Activated T-cell treated with anti-CD3 and anti-CD28 coated beads for 48 hours (primary cell): ENCODE measurements at places on chromosomes 5 and 9.

DNA sequence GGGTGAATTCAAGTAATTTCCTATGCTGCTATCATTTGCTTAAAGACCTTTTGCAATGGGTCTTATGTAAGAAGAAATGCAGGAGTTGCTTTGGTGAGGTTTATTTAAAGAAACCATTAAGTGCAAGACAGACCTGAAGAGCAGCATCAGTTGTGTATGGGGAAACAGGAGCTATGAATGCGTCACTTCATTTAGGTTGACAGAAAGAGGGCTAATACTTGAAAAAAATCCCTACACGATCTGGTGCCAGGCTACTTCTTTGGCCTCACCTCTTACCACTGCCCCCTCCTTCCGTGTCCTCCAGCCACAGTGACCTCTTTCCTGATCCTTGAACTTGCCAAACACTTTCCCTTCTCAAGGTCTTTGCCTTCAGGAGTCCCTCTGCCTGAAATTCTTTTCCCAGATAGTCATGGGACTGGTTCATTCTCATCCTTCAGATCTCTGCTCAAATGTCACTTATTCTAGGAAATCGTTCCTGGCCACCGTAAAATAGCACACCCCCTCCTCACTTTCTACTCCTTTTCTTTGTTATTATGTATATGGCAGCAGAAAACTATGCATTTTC, 1.4 kb upstream of the JAK2 start:
- no peak for DNase-seq

- DNase-seq: no peak
Observed at GRCh38 chr9:97512966-97513560, 11.6 kb downstream of the TMOD1 start.

- DNase-seq: no peak
Observed at GRCh38 chr9:31823365-31823764, 561.1 kb upstream of the ACO1 start.

- no peak for DNase-seq
Observed at GRCh38 chr5:106459541-106459940, 1211.2 kb downstream of the EFNA5 start.

DNA sequence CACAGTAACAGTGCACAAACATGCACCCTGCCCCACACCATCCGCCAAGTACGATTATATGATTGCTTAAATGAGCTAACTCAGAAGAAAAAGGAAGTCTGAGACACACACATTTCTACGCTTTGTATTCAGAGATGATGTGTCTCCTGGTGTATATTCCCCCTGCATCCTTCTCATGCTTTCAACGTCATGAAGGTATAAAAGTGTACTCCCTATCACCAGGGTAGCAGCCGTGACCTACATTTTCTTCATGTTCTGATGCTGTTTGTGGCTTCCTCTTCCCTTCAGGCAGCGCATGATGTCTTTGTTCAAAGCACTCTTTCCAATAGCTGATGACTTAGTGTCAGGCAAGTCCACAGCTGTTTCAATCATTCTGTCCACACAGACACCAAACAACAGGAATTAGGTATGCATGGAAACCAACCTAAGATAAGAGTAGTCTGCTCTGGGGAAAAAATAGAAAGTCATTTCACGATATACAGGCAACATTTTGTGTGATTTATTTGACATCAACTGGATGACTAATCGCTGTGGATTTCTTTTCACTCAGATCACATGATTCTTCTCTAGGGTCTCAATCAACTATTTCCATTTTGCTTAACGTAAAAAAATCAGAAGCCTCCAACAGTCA, 269.4 kb upstream of the PTGER4 start:
- DNase-seq: no peak

DNA sequence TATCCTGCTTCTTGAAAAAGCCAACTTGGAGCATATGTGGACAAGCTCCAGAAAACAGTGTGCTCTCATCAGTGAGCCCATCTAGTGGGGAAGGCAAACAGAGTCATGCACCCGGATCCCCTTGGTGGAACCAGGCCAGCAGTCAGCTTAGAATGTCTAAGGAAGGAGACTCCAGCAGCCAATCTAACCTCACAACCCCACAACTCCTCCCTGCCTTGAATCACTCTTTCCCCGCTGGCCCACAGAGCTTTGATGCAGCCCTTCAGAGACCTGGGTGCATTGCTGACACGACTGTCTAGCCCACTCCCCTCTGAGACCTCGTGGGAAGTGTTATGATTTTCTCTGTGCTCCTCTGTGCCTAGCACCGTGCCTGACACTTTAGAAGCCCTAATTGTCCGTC, 623.7 kb downstream of the BNC2 start:
- DNase-seq: no peak

DNA sequence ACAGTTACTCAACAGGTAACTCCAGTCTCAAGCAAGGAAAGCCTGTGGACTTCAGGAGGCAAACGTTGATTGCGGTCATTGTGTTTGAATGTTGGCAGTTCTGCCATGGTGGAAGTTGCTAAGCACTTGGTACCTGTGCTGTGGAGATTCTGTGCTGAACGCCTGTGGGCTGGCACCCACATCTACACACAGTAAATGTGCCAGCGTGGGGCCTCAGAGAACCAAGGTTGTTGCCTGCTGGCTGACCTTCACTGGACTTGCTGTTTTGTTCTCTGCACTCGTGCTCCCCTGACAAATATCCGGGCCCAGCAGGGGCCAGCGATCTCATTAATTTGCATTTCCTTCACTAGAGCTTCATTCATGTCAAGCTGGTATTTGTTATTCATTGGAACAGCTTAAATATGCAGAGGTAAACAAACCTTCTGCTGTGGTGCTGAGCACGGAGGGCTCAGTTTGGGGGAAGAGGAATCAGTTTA, 141.8 kb downstream of the PRKACG start:
- no peak for DNase-seq

GRCh38 chr5:160799184-160799583, 52.8 kb downstream of the ATP10B start:
- DNase-seq: no peak

DNA sequence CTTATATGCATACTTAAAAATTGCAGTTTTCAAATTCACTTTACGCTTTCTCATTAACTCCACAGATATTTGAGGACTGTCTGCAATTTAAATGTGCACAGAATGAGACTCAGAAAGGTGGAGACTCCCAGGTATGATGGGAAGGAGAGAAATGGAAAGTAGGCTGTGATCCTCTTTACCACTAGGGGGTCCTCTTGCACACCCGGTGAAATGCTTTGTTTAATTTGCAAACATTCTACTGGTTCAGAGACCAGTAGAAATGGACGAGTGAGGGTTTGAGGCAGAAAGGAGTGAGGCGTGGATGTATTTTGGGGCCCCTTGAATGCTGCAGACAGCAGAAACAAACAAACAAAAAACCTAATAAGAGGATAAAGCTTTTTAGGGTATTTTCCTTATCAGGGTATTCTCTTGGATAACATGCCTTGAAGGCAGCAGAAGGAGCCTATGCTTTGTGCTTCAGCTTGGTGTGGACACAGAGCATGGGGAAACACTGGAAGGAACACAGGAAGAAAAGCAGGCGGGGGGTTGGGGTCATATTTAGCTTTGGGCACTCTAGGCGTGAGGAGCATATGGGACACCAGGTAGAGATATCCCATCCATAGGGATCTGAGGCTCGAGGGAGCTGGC, 410.1 kb downstream of the DMRT2 start:
- no peak for DNase-seq

DNA sequence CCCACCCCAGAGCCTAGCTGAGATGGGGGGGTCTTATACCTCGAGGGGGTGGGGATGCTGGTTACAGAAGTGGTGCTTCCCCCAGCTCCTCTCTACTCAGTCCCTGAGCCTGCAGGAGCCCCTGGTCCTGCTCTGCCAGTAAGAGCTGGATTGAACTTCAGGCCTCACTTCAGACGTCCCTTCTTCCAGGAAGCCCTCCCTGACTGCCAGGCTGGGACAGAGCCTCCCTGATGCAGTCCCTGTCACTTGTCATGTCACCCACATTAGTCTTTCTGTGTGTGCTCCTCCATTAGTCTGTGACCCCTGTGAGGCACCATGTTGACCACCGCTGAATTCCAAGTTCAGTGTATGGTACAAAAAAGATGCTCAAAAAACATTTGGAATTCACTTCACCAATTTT, 78.7 kb upstream of the ASS1 start:
- DNase-seq: no peak

DNA sequence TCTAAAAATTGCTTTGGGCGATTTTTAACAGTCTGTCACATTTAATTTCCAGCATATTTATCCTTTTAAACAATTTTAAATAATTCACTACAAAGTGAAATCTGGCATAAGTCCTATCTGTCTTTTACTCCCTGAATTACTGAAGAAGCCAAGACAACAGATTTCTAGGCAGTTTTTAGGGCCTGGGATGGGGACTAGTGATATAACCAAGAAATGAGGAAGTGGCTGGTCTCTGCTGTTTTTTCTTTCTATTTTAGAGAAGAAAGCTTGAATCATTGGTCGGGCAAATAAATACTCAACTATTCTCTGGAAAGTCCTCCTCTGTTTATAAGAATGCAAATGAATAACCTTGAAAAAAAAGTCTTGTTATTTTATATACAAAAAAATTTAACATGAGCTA, 79.7 kb upstream of the SSBP2 start:
- no peak for DNase-seq

GRCh38 chr9:73411494-73411893, 259.8 kb downstream of the ANXA1 start:
- DNase-seq: no peak

- no peak for DNase-seq
Observed at GRCh38 chr5:156121882-156122281, 205.1 kb upstream of the SGCD start.

- DNase-seq: no peak
Observed at GRCh38 chr9:6711403-6711802, 46.4 kb upstream of the KDM4C start.

- DNase-seq: no peak
Observed at GRCh38 chr9:76330034-76330433, 64.2 kb downstream of the RFK start.

GRCh38 chr5:126189231-126189630, 234.0 kb upstream of the GRAMD2B start:
- no peak for DNase-seq

DNA sequence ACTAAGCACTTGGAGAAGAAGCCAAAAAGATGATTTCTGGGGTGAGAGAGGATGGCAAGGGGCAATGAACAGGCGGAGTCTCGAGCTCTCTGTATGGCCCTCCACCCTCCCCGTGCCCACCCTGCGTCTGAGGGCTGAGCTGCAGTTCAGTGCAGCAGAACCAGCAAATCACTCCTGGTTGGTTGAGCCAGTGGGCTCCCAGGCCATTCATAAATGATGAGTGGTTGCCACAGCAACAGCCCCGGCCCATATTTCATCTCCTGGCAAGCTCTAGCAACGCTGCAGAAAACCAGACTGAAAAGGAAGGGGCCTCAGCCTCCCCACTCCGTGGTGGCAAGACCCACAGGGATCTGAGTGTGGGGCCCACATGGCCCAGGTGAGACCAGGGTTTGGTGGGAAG, 93.8 kb upstream of the PPP1R26 start:
- no peak for DNase-seq

DNA sequence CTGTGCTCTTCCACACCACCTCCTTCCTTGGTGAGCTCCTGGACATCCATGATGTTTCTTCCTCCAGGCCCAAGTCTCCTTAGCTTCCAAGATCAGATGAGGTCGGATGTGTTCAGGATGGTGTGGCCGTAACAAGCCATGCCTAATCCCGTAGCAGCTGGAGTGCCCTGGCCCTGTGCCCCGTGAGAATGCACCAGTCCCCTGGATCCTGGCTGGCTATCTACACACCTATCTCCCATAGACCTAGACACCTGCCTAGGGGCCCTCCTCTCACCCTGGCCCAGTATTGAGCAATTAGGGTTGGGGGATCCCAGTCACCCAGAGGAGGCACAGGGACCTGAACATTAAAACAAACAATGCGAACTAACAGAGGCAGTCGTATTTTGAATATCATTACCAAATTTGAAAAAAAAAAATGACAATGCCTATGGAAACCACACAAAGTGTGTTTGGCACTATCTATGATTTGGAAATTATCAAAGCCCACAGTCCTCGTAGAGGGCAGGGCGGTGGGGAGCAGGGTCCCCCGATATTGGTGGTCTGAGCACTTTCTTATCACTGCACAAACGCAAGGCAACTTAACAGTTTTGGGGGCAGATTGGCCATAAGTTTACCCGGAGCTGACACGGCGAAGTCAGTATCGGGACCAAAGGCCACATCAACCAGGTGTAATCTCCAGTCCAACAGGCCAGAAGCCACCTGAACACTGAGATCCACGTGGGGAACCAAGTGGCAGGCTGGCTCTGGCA, 13.2 kb downstream of the ENG start:
- DNase-seq: no peak

- DNase-seq: no peak
Observed at GRCh38 chr5:80055491-80056170, 20.5 kb downstream of the THBS4 start.

GRCh38 chr9:79581794-79582193, 10.0 kb downstream of the TLE4 start:
- no peak for DNase-seq

- DNase-seq: no peak
Observed at GRCh38 chr5:142098931-142099330, 9.6 kb upstream of the NDFIP1 start.

GRCh38 chr9:27179245-27179865, 70.3 kb downstream of the TEK start:
- no peak for DNase-seq

DNA sequence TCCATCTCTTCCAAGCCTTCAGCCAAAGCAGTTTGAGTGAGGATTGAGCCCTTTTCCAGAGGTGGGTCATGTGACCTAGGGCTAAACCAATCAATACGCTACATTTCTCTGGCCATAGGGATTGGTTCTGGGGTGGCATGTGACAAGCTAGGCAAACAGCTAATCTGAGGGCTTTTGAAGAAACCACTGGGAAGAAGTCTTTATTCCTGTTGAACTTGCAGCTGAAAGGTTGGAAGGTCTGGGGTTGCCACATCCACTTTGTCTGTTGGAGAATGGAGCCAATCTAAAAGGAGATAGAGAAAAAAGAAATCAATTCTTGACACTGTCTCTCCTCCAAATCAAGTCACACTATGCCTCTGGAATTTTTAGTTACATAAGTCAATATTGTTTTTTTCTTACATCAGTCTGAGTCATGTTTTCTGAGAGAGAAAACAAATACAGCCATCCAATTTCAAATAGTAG, 637.8 kb upstream of the WWC1 start:
- DNase-seq: no peak

GRCh38 chr9:94900222-94901018, 173.9 kb downstream of the AOPEP start:
- DNase-seq: no peak

GRCh38 chr5:138748630-138749081, 4.6 kb upstream of the CTNNA1 start:
- no peak for DNase-seq

DNA sequence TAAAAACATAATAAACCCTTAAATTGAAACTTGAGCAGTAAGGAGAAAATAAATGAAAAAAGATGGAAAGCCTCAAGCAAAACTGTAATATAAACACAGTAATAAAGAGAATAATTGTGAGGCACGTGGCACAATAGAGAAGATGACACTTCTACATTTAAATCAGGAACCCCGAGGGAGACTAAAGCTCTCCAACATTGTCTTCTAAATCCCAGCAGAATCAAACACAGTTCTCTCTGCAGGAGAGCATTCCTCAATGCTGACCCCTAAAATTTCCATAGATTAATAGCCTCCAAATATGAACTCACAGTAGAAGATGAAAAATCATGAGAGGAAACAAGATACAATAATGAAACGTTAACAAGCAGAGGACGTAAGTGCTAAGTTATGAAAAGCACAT, 721.2 kb upstream of the COX7C start:
- no peak for DNase-seq

- no peak for DNase-seq
Observed at GRCh38 chr9:1267581-1267980, 217.4 kb downstream of the DMRT2 start.
